SK-N-MC (cell line): ENCODE measurements at places on chromosomes 5 and 9.
A peak's percentile ranks its signal among the peaks of the same experiment; 100 is the strongest.

GRCh38 chr9:124348831-124349230 lies 66.4 kb downstream of the PSMB7 start:
- DNase-seq = no peak

DNA sequence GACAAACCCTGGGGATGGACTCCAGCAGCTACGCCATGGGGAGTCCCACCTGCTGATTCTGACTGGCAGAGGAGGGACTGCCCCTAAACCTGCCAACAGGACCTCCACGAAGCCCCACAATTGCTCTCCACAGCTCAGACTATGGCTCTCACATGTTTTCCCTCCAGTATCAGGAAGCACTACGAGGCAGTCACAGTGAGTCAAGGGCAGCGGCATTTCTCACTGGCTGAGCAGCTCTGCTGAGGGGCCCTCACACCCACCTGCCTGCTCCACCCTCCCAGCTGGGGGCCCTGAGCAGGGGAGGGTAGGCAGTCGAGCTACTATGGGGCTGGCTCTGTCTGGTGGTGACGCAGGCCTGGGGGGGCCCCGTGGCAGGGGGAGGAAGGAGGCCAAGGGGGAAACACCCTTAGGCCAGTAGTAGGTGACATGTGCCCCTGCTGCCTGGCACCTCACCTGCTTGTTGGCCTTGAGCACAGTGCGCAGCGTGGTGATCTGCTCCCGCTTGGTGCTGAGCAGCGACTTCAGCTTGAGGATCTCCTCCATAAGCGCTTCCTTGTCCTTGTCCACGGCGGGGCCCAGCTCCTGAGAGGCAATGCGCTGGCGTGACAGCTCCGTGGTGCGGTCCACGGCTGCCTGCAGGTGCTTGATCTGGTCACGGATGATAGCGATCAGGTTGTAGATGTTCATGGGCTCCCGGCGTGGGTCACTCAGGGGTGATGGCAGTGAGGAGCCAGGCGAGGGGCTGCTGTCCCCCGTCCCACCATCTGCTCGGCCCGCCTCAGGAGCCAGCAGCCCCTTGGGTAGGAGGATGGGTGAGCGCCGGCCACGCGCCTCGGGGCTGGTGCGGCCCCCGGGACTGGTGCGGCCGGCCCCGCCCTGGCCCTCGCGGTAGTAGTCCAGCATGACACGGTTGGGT lies 46.3 kb downstream of the BICD2 start:
- DNase-seq = no peak

- DNase-seq = no peak
Observed at GRCh38 chr9:110810262-110810976, 141.8 kb downstream of the MUSK start.

DNA sequence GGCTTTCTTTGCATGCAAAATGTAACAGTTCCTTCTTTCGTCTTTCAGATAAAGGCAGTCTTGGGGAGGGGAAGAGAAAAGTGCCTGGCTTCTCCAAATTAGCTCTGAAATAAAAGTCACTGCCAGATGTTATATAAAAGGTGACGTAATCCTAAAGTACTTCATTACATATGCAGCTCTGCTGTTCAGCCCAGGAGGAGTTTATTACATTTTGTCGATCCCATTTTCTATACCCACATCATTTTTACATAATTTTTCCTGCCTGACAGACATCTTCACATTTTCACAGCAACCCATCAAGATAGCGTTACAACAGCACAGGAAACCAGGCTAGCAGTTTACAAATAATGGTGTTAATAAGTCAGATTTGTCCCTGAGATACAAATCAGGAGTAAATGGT lies 86.7 kb upstream of the SLC30A5 start:
- peak; percentile 86 for DNase-seq

- no peak for DNase-seq
Observed at GRCh38 chr5:93886917-93887361, 145.5 kb upstream of the POU5F2 start.

- DNase-seq = no peak
Observed at GRCh38 chr5:169615561-169615960, 21.5 kb upstream of the DOCK2 start.

- no peak for DNase-seq
Observed at GRCh38 chr5:26310415-26310814, 728.0 kb downstream of the CDH9 start.

DNA sequence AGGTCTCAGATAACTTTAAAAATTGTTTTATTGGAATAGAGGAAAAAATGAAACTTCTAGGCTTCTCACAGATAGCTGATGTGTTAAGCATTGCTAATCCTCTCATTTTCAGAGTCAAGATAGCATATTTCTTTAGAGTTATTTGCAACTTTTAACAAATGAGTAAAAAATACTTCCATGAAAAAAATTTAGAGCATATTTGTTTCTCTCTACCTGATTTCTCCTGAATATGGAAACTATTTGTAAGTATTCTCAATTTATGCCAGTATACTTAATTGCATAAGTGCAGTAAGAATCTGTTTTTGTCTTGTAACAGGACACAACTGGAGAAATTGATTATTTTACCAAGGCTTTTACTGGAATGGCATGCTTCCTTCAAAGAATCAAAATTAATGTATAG lies 3.6 kb upstream of the TRIM32 start:
- no peak for DNase-seq

- no peak for DNase-seq
Observed at GRCh38 chr5:88190106-88190834, 78.4 kb downstream of the TMEM161B start.

DNA sequence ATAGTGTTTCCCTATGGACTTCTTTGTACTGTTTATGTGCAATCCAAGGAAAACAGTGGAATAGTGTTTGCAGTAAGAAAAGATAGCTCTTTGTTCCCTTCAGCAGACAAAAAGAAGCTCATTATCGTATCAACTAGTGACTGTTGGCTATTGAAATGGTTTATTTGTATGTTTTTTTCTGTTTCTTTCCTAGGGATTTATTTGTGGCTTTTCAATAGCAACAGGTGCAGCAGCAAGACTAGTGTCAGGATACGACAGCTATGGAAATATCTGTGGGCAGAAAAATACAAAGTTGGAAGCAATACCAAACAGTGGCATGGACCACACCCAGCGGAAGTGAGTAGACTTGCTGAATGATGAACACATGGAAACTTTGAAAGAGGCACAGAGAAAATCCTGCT lies 65.1 kb downstream of the SLC44A1 start:
- no peak for DNase-seq

DNA sequence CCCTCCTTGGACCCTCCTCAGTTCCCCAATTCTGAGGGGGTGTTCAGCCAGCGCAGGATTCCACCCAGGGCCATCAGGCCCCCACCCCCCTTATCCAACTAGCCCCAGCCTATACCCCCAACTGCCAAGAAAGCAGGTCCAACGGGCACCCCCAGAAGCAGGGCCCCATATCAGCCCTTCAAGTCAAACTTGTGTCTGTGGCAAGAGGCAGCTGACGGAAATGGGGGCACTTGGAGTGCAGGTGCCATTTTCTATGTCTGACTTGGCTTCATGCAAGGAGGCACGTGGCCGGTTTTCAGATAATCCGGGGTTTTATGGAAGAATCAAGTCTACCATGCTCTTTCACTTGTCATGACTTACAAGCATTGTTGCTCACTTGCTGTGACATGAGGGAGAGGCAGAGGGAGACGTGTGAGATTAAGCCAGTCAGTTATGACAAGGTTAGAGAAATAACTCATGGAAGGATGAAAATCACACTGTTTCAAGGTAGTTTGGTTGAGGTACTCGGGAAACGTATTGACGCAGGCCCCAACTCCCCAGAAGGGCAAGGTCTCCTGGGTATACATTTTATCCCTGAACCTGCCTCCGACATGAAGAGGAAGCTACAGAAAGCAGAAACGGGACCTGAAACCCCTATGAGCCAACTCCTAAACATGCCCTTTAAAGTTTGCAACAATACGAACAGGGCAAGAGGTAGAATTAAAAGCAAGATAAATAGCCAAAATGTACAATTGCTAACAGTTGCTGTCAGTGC lies 26.5 kb upstream of the CLPTM1L start:
- no peak for DNase-seq

- no peak for DNase-seq
Observed at GRCh38 chr9:77594963-77595362, 53.2 kb downstream of the GNA14 start.

- DNase-seq = no peak
Observed at GRCh38 chr5:96903300-96903699, 27.0 kb downstream of the ERAP2 start.

DNA sequence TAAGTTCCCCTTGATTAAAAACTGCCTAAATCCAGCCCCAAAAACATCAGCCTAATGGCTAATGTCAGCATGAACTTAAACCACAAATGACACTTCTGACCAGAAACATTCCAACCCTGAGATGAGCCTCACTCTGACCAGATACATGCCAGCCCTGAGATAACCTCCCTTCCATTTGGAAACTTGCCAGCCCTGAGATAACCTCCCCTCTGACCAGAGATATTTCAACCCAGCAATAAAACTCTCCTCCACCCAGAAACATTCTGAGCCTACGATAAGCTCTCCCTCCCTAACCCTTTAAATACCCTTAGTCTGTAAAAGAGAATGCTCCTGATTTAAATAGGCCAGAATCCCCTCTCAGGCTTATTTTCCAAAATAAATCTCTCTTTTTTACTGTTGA lies 1035.7 kb upstream of the NUDT12 start:
- no peak for DNase-seq

DNA sequence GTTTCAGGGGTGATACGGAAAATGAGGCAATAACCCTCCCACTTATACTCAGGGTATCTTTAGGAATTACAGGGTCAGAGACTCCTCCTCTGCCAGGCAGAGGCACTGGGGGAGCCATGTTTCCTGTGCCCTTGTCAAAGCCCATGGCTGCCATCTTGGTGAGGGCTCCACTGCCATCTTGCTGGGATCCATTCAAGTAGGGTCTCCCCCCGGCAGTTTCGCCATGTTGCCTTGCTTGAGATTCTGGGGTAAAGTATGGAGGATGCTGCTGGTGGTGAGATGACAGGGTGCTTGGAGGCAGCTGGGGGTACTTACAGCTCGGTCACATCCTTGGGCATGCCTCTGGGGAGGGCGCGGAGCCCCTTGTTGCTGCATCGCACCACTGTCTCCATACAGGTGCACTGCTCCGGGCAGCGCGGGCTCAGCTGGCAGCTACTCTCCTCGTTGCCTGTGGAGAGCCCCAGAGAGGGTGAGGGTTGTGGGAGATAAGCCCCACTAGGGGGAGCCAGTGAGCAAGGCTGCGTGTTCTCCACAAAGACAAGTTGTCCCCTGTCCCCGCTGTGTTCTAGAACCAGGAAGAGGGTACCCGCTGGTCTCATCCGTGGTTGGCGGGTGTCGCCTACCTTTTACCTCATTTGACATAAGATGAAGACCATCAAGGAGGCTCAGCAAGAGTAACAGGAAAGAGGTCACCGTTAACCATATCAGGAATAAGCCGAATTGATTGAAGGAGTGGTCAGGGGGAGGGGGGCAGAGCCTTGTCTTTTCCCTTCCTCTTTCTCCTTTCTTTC lies 169.0 kb upstream of the PANK3 start:
- peak; percentile 5 for DNase-seq

- DNase-seq = no peak
Observed at GRCh38 chr5:32753051-32753450, 41.9 kb downstream of the NPR3 start.

DNA sequence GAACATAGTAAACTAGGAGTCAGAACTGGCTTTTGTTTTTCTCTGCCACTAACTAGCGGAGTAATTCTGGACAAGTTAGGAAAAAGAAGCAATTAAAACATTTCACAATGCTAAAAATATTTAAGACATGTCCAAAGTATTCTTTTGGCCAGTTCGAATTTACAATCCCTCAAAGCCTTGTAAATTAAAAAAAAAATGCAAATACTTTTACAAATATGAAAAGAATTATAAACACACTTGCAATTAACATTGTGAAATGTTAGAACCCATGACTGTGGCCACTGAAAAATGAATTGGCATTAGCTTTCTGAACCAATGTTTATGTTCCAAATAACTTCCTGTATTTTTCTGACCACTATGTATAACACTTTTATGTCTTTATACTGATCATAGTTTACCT lies 2.2 kb downstream of the RAD1 start:
- no peak for DNase-seq

GRCh38 chr5:172791286-172791685 lies 20.3 kb upstream of the DUSP1 start:
- no peak for DNase-seq

GRCh38 chr5:66982470-66982869 lies 214.1 kb downstream of the CD180 start:
- DNase-seq = no peak

- no peak for DNase-seq
Observed at GRCh38 chr9:1210954-1211353, 160.8 kb downstream of the DMRT2 start.

GRCh38 chr9:124562328-124562727 lies 55.1 kb upstream of the NR5A1 start:
- DNase-seq = no peak

GRCh38 chr9:82893549-82893948 lies 169.4 kb downstream of the RASEF start:
- DNase-seq = no peak

- DNase-seq = peak; percentile 60
Observed at GRCh38 chr9:88835038-88835466, 156.2 kb upstream of the S1PR3 start.

GRCh38 chr5:54440456-54440893 lies 15.0 kb upstream of the HSPB3 start:
- no peak for DNase-seq

DNA sequence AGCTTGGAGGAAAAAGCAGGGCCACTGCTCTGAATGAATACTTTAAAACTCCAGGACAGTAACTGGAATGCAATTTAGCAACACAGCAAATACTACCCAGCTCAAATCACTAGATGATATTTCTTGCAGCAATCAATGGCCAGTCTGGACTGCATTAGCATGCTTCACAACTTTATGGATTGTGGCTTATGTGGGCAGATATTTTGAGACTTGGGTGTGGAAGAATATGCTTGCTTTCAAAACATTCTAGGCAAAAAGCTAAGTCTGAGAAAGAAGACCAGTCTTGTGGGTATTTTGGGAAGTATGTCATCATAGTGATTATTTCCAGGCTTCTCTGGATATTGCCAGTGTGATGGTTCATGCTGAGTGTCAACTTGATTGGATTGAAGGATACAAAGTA lies 3.1 kb downstream of the RANBP3L start:
- DNase-seq = no peak

- no peak for DNase-seq
Observed at GRCh38 chr5:118006219-118006618, 982.1 kb downstream of the DTWD2 start.

DNA sequence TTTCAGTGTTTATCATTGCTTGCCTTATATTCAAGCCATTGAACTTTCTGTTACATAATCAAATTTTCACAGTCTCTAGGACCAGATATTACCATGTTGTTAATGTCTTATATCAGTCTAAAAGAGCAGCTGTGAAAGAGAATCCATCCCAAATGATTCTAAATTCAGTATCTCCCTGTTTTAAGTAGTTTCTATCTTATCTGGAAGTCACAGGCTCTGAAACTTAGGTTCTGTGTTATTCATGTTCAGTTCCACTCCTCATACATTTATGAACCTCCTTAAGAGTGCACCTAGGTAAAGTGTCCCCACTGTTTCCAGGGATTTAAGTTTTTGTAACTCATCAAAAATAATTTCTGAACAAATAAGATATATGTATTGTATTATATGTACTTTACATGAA lies 9.7 kb downstream of the LYRM7 start:
- no peak for DNase-seq
